Stimulated activated CD8-positive, alpha-beta memory T cell treated with anti-CD3 and anti-CD28 coated beads, Interleukin-7, amount 100 ng/mL, for 1 hour (primary cell): ENCODE measurements at places on chromosomes 3 and 15.

DNA sequence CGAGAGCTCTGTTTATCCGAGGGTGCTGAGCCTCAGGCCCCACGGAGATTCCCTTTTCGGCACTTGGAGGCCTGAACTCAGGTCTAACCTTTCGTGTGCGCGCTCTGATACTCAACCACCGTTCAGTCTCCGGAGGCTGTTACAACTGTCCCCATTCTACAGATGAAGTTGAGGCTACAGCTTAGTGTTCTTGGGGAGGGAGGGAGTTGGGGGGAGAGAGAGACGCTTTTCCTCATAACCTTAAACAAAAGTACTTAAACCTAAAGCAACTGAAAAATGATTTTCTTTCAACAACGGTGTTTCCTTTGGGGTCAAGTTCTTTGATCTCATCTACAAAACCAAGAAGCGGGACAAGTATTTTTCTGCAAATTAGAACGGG, 952 bp upstream of the CHST2 start:
- no peak for DNase-seq

GRCh38 chr15:91892436-91892835, 38.9 kb downstream of the SLCO3A1 start:
- no peak for DNase-seq

GRCh38 chr15:79154483-79155135, 64.0 kb upstream of the RASGRF1 start:
- no peak for DNase-seq

GRCh38 chr3:148962513-148962912, 28.8 kb upstream of the GYG1 start:
- DNase-seq: no peak

- DNase-seq: peak; percentile 20
These were observed 53.2 kb downstream of the LIPC start for GRCh38 chr15:58484791-58485600.

GRCh38 chr3:98705694-98706093, 57.4 kb upstream of the ST3GAL6 start:
- DNase-seq: no peak

DNA sequence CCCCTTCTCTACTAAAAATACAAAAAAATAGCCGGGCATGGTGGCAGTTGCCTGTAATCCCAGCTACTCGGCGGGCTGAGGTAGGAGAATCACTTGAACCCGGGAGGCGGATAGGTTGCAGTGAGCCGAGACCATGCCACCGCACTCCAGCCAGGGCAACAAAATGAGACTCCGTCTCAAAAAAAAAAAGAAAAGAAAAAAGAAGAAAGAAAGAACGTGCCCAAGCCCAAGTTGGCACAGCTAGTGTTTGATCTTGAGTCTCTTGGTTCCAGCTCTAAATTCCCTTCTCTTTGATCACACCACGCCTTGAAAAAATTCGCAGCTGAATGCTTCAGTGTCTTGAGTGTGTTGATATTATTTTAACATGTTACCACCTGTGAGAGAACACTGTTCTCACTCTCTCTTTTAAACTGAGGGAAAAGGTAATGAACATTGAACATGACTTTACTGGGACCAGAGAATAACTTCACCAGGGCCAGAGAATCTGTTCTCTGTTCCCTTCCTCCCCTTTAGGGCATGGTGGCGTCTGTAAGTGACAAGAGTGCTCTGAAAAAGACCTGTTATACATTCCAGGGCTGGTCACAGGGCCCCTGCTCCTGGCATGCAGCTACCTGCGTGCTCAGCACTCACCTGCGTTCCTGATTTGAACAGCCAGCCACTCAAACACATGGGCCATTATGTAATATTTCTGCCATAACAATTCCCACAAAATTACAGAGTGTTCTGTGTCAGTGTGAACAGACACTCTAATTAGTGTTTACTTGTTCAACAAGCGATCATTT, 19.0 kb downstream of the SLCO3A1 start:
- no peak for DNase-seq

DNA sequence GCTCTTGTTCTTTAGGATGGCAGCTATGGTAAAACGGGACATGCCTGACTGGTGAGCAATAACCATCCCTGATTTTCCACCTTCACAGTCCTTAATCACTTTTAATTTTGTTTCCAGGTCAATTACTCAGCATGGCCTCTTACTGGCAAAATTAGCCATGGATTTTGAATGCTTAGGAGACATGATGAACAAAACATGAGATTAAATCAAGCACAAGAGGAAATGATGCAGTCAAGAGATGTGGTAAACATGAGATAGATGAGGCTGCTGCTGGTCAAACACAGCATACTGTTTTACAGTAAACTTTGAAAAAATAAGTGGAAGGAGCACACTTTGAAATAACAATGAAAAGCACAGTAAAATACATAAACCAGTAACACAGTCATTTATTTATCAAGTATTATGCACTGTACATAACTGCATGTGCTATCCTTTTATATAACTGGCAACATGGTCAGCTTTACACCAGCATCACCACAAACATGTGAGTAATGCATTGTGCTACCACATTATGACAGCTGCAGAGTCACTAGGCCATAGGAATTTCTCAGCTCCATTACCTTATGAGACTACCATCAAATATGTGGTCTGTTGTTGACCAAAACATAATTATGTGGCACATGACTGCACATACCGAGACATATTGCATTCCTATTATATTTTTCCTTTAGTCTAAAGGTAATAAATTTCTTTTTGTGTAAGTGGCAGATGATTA, 30.1 kb upstream of the ZNF502 start:
- no peak for DNase-seq

GRCh38 chr15:47670365-47670764, 46.9 kb upstream of the SEMA6D start:
- no peak for DNase-seq

DNA sequence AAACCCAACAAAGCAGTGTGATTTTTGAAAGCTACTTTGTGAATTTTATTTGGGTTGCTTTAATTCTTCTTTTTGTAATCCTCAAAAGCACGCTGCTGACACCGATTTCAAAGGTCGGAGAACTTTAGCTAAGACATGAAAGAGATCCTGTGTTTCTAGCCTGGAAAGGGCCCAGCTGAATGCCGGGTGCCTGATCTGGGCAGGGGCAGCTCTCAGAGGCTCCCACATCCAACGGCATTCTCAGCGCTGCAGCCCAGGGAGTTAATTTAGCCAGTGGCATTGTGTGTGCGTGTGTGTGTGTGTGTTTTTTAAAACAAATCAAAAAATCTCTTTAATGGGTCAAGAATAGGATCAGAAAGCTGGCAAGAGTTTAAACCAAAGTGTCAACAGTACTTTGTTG, 6.6 kb downstream of the RBP1 start:
- DNase-seq: no peak

DNA sequence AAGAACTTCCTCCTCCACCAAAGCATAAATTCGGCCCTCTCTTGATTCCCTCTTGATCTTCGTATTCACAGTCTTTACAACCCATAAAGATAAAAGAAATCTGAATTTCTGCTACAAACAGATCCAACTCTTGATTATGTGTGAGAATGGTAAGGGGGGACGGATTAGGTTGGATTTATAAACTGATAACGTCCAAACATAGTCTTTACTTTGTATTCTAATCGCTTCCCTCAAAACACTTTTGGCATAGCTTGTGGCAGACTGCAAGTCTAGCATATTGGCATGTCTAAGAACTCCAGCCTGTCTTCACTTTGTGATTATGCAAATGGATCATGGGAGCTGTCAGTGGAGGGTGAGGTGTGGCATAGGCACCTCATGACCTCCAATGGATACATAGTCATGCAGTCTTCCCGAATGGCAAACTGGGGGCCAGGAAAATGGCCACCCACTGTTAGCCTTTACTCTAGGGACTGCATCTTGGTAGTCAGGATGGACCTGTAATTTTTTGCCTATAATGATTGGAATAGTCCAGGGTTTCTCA, 24.3 kb upstream of the GPR171 start:
- DNase-seq: no peak

DNA sequence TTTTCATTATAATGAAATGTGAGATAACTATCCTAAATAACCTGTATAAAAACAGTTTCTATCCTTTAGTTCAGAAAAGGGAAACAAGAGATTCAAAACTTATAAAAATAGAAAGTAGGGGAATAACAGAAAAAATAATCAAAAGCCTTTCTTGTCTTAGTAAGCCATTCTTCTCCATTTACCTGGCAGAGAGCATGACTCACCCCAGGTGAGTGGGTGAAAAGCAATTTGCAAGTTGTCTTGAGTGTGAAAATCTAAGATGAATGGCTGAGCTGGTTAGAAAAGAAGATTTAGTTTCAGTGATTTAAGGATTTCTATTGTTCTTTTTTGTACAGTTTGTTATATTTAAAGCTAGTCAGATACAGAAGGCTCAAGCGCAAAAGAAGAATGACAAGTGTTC, 702.0 kb downstream of the GRM7 start:
- no peak for DNase-seq

DNA sequence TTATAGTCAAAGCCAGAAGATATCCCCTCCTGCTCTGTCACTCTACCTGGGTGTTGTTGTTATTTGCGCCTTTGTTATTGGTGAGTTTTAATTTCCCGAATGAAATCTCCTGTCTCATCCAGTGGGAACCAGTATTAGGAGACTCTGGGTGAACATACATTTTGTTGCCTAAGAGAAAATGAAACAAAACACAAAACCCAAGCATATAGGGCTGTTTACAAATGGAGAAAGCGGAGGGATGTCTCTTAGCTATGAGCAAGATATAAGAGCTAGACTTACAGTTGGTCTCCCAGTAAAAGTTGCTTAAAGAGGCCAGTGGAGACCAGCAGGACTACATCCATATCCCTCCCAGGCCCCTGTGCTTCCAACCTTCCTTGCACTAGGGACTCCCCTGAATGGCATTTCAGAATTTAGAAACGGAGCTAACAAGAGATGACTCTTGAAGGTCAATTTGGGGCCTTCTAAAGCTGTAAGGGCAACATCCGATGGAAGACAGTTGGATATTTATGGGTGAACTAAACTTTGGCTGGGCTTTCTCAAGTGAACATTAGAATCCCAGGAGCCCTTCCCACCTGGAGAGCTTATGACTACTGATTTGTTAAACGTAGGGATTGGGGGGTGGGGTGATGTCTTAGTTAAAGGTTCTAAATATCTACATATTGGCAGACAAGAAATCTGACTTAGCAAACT, 2.7 kb downstream of the EOMES start:
- DNase-seq: no peak

DNA sequence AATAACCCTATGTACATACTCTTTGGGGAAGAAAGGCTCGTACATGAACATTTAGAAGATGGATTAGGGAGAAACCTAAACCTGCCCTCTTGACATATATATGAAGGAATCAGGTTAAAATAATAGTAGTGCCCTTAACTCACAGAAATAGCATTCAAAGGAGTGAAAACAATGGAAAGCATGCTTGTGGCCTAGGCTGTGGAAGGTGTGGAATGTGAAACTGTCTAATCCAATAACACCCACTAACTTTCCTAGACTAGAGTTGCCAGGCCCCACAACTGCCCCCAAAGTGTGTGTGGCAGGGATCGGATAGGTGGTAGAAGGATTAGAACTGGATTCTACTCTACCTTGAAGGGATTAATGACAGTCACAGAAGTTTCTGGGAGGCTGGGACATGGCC, 317.4 kb upstream of the LRRFIP2 start:
- DNase-seq: no peak

DNA sequence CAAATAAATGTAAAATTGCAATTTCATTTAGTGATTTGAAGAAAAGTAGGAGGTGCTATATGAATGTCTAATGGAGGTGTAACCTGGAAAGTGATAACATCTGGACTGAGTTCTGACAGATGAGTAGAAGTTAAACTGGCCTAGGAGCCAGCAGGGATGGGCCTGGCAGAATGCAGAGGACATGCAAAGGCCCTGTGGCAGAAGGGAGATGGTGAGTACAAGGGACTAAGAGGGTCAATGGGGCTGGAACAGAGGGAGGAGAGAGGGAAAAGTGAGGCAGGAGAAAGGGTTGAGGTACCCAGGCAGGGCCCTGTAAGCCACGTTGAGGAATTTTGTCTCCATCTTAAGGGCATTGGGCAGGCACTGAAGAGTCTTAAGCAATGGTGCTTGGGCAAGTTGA, 3.4 kb upstream of the PPP1R14D start:
- no peak for DNase-seq

GRCh38 chr3:22893644-22894325, 309.3 kb upstream of the UBE2E2 start:
- no peak for DNase-seq
